ENCODE measurements at places on chromosomes 6 and 20.

GRCh38 chr6:12048609-12049008 lies 36.5 kb downstream of the HIVEP1 start:
- DNase-seq, result no peak

DNA sequence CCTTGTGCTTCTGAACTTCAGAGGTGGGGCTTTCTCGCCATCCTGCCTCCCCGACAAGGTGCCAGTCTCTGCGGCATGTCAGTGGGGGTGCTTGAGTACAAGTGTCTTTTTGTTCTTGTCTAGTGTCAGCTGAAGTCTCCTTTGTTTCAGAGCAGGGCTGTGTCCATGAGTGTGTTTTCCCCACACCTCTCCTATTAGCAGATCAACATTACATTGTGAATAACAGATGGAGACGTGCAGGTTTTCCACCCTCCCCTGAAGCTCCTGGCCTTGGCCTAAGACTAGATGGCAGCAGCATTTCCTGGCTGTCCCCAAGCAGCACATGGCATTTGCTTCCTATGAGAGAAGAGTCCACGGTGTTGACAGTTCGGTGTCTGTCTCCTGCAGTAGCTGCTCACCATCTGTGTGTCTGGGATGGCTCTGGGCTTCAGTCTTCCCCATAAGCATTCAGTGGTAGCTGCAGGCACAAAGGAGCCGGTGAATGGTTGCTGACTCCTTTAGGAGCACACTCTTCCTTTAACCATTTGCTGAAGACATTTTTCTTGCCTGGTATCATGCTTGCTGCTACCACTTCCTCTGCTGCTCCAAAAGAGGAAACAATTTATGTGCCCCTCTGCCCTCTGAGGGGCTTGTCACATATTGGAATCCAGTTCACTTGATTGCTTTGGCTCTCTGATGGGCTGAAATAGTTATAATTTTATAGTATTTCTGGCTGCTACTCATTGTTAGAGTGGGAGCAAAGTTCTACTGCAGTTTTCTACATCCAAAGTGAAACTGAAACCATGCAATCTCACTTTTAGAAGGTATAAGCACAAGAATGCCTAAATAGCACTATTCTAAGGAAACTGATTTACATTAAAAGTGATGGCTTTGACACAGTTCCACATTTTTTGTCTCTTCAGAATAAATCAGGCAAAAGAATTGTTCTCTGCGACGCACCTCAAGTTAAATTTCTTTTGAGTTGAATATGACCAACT lies 913.0 kb downstream of the C6orf118 start:
- no peak for DNase-seq

DNA sequence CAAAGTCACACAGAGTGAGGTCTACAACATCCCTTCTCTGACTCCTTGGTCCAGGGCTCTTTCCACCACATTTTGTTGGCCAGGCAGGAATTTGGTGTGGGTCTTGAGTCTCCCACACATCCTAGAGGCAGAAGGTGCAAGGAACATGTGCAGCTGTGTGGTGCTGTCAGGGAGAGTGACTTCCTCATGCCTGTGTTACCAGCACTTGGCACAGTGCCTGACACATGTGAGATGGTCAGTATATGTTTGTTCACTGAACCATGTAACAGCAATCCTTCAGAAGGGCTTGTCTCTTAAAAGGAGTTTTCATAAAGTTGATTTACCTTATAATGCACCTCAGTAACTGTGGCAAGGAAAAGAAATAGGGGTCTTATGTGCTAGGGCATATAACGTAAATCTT lies 168.5 kb downstream of the CDC5L start:
- DNase-seq, result no peak

DNA sequence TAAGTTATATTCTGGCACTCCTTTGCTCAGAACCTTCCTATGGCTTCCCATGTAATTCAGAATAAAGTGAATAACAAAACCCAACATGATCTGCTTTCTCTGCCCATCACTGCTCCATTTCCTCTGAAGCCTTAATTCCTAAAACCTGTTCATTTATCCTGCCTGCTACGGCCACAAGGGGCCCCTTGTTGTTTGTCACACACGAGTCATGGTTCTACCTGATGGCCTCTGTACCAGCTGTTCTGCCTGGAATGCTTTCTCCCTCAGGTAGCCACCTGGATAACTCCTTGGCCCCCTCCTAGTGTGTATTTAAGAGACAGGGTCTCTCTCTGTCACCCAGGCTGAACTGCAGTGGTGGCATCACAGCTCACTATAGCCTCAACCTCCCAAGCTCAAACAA lies 26.8 kb downstream of the ERGIC3 start:
- DNase-seq, result no peak

DNA sequence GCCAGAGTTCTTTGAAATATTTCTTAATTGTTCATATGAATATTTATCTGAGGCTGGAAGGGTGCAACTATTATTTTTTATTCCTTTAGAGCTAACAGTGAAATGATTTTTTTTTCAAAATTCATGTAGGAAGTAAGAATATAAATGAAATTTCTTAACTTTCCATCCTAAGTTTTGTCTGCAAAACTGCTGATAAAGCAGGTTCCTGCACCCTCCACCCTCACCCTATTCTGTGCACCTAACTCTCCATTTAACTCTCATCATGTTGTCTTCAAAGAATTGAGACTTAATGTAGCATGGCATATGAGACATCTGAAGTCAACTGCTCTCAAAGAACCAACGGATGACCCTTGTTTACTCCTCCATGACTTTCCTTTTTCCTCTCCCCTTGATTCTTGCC lies 23.5 kb upstream of the MANEA start:
- DNase-seq, result no peak

DNA sequence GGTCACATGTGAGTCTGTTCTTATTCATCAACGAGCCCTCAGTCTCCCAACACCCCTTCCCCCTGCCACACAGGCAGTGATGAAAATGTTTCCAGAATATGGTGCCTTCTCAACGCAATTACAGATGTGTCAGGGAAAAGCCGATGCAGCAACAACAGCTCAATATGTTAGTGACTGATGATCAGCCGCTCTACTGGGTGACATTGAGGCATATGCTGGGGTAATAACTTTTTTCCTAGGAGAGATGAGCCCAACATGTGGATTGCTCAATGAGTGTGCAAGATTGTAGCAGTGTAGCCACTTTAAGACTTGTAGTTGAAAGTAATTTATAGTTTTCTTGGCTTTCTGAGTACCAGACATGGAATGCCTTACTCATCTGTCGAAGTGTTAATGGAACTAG lies 49.4 kb downstream of the DTD1 start:
- DNase-seq, result no peak

DNA sequence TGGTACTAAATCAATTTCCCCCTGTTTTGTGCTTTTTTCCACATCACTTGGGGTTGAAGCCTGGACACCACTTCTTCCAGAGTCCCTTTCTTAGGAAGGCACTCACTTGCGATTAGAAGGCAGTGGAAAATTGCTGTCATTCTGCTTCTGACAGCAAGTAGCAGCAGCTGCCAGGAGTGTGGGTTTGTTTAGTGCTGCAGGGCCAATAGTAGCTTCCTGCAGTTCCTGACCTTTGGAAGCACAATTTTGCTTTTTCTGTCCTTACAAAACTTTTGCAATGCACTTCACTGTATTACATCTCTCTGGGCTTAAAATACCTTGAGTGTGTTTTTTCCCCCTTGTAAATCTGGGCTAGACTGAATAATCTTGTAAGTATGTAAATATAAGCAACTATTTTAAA lies 12.5 kb upstream of the HLA-DRA start:
- no peak for DNase-seq

DNA sequence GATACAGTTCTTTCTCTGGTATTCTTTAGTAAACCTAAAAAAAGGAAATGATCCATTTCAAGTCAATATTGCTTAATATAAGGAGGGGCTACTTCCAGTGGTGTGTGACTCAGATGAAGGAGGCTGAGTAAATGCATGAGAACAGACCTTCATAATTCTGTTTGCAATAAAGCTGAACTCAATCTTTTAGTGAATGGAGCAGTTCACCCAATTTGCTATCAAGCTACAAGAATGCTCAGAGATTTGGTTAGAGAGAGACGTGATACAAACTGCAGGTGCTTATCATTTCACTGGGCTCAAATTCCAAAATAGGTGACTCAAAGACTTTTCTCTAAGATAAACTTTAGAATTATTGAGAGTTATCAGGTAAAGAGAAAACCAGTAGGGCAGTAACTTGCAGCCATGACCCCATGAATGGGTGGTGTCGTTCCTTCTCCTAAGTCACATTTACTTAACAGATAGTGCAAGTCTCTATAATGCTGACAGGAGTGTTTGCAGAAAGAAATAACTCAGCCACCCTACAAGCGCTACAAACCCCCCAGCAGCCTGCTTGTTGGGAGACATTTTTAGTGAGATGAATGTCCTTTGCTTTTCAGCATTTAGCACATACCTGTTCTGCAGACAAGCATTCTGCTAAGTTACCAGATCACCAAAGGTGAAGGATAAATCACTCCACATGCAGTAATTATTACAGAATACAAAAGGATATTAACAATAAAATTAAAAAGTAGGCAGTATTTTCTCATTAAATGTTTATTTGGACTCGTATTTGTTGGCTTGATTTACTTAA lies 16.4 kb upstream of the BLOC1S5 start:
- no peak for DNase-seq

DNA sequence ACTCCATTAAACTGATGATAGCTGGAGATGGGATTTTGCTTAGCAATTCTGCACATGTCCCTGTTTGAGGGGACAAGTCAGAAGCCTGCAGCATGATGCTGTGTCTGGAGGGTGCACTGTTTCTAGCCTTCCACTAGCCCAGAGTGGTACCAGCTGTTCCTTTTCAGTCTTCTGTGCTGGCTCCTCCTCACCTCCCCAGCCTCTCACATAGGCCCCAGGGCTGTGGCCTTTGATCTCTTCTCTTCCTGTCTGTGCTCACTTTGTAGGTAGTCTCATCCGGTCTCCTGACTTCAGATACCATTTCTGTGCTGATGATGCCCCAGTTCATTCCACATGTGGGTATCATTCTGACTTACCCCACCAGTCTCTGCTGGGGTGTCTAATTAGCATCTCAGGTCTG lies 126.3 kb downstream of the HIVEP1 start:
- no peak for DNase-seq
